ENCODE measurements at places on chromosomes 2 and 18.

- DNase-seq, result no peak
Measured at GRCh38 chr18:49757513-49758262, 55.6 kb downstream of the ACAA2 start.

- DNase-seq, result no peak
Measured at GRCh38 chr18:35468711-35469110, 29.0 kb downstream of the INO80C start.

DNA sequence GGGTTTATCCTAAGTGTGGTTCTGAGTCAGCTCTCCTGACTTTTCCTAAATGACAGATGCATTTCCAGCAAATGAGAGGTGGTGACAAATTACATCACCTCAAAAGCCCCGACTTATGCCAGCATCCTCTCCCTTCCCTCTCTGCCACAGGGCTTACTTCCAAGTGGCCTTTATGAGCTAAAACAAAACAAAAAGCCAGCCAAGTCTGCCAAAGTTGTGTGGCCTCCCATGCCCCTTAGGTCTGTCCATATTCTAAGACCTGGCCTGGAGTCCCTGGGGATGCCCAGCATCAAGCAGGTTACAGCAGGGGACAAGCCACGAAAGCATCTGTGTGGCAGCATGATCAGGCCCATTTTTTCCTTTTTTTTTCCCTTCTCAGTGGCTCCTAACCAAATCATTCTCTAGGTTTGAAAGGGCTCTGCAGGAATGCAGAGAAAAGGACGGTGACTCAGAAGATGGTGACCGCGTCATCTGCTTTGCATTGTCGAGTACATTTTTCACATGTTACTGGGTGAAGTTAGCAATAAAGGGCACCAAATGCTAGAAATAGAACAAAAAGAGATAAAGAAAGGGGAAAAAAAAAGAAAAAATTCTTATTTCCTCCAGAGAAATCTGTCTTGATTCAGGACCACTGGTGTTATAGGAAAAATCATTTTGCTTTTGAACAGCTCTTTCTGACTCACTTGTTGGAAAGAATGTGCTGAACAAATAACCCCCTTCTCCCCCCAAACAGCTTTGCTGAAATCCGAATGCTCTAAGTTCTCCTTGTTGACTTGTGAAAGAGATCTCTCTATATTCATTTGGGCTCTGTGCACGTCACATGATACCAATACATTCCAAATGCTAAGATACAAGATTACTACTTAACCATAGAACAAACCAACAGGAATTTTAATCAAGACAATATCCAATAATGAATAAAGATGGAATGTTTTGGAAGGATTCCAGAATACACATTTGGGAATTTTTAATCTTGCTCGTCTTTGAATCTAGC, 178.7 kb downstream of the EN1 start:
- DNase-seq, result no peak

DNA sequence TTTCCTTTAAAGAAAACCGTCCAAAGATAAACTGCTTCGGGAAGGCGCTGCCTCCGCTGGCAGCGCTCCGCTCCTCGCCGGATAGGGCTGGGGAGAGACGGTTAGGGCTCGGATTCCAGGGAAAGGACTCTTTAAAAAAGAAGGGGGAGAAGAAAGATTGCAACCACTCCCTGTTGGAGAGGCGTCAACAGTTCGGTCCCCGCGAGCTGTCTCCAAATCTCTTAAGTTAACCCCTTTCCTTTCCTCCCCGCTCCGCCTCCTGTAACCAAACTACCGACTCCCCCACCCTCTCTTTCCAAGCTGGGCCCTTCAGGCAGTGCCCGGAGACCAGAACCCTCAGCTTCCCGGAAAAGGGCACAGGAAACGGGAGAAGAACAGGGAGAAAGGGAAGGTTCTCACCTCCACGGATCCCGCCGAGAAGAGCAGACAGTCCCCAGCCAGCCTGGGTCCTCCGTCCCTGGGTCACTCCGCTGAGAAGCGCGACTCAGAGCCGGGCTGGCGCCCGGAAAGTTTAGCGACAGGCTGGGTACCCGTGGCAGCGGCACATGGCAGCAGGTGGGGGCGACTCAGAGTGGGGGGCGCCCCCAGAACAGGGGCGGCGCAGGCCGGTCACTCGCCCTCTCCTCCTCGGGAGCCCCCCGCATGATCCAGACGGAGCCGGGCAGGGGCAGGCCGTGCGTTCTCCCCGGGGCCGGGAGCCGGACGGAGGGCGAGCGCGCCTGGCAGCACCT, 675 bp downstream of the FZD5 start:
- peak; percentile 24 for DNase-seq
